ENCODE measurements at places on chromosomes 7 and 10.

DNA sequence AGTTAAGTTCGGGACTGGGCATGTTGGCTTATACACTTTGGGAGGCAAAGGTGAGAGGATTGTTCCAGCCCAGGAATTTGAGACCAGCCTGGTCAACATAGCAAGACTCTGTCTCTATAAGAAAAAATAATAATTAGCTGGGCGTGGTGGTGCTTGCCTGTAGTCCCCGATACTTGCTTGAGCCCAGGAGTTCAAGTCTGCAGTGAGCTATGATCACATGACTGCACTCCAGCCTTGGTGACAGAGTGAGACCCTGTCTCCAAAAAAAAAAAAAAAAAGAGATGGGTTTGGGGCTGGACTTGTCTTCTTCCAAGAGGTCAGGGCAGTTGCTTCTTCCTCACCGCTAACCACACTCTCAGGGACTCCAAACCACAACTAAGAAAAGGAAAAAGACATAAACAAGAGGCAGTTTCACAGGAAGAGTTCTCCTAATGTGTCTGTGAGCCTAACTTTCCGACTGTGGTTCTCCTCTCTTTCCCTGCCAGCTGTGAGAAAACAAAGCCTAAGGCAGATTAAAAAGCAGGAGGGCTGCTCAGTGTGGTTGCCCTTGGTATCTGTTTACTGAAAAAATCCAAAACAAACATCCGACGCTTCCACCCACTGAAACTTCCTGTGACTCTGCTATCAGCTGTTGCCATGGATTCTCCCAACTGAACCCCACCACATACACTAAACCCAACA, 2.4 kb upstream of the SERPINE1 start:
- DNase-seq: no peak

GRCh38 chr10:77965294-77965693, 38.7 kb upstream of the DLG5 start:
- no peak for DNase-seq

- DNase-seq: peak; percentile 27
Observed at GRCh38 chr7:36598054-36598674, 126.1 kb downstream of the AOAH start.

- no peak for DNase-seq
Observed at GRCh38 chr10:128853537-128853936, 613.5 kb upstream of the MGMT start.

GRCh38 chr10:124221356-124222317, 128.2 kb upstream of the CHST15 start:
- DNase-seq: no peak

DNA sequence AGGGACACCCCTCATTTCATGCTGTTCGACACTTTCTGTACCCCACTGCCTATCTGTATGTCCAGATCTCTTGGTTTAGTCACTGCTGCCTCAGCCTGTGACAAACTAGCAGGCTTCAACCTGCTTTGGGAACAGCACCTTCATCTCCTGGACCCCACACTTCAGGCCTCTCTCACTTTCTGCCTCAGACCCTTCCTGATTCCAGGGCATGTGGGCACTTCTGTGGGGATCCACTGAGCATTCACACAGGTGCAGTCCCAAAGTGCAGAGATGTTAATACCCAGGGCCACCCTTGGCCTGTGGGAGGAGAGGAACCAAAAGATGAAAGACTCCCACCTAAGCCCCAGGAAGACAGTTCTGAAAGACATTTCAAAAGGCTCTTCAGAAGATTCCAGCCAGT, 29.4 kb upstream of the C10orf71 start:
- DNase-seq: no peak

- no peak for DNase-seq
Observed at GRCh38 chr10:11017000-11017569, 587 bp upstream of the CELF2 start.

GRCh38 chr10:43239756-43240155, 27.1 kb downstream of the RASGEF1A start:
- DNase-seq: no peak

DNA sequence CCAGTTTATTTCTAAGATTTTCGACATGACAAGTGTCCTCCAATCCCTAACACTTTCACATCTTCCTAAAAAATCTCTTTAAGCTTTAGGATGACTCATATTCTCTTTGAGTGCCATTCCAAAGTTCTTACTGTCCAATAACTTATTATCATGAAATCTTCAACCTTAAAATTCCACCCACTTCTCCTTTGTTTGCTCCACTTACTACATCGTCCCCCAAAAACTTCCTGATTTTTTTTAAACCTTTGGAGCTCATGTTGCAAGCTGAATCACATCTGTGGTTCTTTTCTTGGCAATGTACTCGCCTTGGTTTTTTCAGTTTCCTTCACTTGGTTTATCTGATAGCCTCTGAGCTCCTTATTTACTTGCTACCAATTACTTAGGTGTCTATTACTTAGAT, 39.2 kb upstream of the JCAD start:
- peak; percentile 14 for DNase-seq

DNA sequence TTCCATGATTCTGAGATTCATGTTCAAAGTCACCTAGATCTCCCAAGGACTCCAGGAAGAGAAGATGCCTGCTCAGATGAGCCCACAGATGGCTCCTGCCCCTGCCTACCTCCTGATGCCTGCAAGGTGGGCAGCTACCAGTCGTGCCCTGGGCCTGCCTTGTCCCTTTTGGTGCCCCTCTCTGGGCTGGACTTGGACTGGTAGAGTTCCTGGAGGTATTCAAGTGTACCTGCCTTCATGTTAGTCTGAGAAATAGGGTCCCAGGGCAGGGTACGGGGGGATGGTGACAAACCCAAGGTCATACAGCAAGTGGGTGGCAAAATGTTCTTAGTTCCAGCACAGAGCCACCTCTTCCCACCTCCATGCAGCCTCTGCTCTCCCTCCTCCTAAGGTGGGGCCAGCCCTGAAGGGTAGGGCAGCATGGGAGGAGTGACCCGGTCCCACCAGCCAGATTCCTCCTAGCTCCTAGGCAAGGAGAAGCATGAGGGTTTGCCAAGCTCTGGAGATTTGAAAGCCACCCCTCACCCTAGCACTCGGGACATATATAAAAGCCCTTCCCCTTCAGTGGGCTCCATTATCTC, 80.8 kb upstream of the UNC5B start:
- no peak for DNase-seq

DNA sequence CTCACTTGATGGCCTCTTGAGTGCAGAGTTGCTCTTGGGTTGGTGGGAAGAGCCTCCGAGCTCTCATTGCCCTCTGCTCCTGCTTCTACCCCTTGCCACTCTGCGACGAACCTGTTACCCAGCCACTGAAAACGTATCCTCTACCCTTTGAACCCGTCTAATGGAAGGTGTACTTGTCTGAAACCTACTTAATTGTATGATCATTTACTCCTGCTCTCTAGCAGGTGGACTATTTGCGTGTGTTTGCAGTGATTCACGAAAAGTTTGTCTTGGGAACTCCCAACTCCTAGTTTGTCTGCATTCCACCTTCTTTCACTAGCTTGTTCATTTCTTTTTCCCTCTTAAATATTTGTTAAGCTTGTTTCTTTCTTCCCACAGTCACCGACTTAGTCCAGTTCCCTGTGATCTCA, 503 bp downstream of the CROT start:
- no peak for DNase-seq

GRCh38 chr10:60606343-60607080, 171.8 kb upstream of the CDK1 start:
- no peak for DNase-seq

- no peak for DNase-seq
Observed at GRCh38 chr7:33882040-33882837, 23.1 kb upstream of the BMPER start.

DNA sequence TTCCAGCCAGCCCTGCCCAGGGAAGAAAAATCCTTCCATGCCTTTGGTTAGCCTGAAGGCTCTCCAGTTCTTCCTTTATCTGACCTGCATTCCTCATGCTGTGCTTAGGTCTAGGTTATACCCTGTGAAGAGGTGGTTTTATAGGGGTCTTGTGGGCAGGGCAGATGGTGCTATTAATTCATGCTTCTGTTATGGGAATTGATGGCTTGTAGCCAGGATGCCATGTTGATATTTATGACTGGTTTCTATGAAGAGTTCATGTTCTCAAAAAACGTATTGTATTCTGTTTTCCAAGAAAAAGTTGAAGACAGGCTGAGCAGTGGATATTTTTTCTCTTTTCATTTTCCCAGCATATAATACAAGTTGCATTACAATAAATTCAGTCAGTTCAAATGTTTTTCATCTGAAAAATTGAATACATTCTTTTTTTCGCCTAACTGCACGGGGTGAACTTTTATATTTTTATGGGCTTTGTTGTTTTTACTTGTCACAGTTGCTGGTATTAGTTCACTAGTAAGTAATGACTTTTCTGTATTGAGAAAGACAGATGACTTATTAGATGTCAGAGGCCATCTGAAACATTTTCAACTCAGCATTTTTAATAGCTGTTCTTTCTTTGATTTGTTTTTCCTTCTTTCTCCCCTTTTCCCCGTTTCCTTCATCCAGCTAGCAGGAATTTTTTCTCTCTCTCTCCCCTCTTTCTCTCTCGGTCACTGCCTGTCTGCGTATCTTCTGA, 322.8 kb downstream of the LRMDA start:
- DNase-seq: no peak

- no peak for DNase-seq
Observed at GRCh38 chr7:112122798-112123197, 83.4 kb downstream of the DOCK4 start.

GRCh38 chr7:76257973-76258372, 44.5 kb upstream of the HSPB1 start:
- no peak for DNase-seq

DNA sequence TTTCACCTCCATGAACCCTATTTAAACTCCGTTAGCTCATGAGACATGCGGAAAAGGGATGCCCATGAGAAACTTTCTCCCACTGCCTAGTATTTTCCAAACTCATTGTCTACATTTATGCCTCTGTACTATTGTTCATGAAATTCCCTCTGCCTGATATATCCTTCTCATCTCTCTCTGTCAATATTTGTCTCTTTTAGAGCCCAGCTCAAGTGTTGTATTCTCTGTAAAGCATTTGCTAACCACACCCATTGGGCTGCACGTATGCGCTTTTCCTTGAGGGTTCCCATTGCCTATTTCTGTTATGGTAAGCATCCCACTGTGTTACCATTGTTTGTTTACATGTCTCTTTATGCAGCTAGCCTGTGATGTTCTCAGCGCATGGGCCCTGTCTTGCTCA, 211.4 kb downstream of the MDFIC start:
- DNase-seq: no peak

DNA sequence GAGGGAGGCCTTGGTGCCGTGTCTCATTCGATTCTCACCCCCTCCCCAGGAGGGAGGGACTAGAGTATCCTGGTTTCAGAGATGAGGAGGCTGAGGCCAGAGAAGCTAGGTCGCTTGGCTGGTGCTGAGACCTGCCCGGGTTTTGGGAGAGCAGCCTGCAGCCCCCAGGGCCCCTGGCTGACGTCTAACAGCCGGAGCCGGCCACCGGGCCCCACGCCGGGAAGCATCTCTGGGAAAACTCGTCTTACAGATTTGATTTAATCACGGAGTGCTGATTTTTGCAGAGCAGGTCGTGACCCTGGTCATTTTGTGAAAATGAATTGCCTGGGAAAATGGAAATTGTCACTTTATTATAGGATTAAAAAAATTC, 97.5 kb downstream of the MICALL2 start:
- no peak for DNase-seq

GRCh38 chr7:148146346-148146745, 444.2 kb upstream of the C7orf33 start:
- no peak for DNase-seq

DNA sequence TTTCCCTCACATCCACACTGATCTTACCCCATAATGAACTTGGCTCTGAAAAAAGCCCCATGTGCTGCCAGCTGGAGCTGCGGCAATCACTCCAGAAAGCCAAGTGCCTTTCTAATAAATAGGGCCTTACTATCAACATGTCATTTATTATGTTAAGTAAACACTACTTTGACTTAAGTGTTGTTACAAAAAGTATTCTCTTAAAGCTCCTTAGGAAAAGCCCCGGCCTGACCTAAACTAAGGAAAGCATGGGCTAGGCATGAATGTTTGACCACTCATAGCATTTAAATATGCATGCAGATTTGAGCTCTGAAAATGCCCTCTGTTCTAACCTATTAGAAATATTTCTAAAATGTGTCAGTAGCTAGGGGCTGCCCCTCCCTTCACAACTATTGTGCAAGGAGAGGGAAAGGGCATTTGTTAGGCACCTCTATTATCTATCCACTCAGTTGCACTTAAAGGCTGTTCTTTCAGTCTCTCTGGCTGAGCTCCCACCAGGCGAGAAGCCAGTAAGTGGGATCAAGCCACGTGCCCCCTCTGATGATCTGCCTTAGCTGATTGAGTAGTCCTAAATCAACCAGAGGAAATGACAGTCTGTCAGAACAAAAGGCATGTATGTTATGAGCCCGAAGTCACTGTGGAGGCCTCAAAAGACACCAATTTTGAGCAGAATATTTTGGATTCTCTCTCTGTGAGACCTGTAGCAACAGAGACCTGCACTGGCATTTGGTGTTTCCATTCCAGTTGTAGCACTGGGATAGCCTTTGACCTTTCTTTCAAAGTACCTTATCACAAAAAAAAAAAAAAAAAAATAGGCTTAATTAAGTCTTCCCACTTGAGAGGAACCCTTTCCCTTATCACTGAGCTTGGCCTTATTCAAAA, 77.1 kb downstream of the ITGB8 start:
- peak; percentile 32 for DNase-seq

DNA sequence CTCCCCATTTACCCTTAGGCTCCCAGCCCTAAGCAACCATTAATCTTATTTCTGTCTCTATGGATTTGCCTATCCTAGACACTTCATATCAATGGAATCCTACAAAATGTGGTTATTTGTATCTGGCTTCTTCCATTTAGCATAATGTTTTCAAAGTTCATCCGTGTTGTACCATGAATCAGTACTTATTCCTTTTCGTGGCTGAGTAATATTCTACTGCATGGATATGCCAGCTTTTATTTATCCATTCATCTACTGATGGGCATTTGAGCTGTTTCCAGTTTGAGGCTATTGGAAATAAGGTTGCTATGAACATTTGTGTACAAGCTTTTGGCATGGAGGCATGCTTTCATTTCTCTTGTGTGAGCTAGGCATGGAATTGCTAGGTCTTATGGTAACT, 121.1 kb downstream of the WDR11 start:
- no peak for DNase-seq

DNA sequence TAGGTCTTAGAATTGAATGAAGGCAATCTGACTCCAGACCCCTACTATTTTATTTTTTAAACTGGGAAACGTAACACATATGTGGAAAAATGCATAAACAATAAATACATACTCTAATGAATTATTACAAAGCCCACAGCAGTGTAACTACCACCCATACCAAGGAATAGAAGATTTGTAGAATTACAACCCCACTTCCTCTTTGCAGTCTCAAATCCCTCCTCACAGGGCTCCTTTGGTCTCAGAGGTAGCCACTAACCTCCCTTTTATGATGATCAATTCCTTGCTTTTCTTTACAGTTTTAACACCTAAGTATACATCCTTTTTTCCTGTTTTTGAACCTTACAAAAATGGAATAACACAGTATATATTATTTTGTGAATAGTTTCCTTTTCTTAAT, 6.7 kb upstream of the CCDC126 start:
- no peak for DNase-seq

- no peak for DNase-seq
Observed at GRCh38 chr7:106119719-106120118, 7.6 kb upstream of the SYPL1 start.
